AG08395 (cell line): ENCODE measurements at places on chromosomes 16 and 17.

- DNase-seq, result no peak
These were observed 5.5 kb upstream of the KRT10 start for GRCh38 chr17:40827746-40828453.

DNA sequence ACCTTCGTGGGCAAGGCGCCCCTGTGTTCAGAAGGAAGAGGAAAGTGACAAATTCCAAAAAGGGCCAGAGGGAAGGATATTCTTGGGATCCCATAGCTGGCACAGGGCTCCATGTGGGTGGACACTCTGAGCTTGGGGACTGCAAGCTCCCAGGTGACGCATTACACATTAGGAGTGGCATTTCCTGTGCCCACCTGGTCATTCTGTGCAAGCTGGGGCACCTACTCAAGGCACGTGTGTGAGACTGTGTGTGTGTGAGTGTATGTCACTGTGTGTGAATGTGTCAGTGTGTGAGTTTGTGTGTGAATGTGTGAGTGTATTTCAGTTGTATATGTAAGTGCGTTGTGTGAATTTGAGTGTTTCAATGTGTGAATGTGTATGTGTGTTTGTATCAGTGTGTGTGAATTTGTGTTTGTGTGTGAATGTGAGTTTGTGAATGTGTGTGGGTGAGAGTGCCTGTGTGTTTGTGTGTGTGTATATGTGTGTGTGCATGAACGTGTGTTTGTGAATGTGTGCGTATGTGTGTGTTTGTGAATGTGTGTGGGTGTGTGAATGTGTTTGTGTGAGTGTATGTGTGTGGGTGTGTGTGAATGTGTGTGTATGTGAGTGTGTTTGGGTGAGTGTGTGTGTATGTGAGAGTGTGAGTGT, 1.6 kb upstream of the CD300A start:
- DNase-seq, result no peak

DNA sequence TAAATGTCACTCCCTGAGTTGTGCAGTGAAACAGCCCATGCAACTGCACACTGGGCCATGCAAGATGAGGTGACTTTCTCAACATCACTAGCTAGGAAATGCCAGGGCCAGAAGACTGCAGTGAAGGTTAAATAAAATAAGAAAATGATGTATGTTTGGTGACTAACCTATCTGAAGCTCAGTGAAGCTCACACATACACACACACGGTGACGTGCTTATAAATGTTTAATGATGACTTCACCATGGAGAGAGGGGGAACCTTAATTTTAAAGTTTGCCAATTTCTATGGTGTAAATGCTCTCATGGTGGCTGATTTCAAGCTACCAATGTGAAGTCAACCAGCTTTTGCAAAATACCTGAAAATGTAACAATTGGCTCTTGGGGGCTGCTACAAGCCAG, 166.4 kb downstream of the MAF start:
- no peak for DNase-seq

DNA sequence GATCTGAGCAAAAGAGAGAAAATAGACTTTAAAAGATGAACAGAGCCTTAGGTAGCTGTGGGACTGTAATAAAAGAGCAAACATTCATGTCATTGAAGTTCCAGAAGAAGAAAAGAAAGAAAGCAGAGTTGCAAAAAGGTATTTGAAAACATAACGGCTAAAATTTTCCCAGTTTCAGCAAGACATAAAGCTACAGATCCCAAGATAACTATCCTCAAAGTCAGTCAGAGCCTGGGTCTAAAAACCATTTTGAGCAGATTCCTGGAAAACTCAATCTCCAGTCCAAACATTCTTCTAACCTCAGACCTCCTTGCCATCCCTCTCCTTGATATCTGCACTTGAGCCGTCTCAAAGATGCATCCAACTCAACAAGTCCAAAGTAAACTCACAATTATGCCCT, 20.9 kb upstream of the CD300E start:
- DNase-seq, result no peak

DNA sequence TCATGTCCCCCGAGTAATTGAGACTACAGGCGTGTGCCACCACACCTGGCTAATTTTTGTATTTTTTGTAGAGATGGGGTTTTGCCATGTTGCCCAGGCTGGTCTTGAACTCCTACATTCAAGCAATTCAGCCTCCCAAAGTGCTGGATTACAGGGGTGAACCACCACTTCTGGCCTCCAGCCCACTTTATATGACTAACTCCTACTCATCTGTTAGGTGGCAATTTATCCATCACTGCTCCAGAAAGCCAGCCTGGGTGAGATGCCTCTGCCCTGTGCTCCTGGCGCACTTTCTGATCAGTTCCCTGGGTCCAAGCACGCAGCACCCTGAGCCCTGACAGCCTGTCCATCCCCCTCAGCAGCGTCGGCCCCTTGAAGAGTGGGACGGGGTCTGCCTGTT, 29.4 kb downstream of the ADAM11 start:
- no peak for DNase-seq
